ENCODE measurements at places on chromosomes 5 and 9. TPM values are rescaled to one million over a fixed set of nuclear protein-coding genes. Genes with fewer than 3 reads are reported as not detected.

Gene KCNMB1
- not detected for total RNA-seq

Gene PTGS1
- total RNA-seq = 39.6 TPM

Gene GAPVD1
- total RNA-seq = 36.3 TPM

Gene SH2D3C
- total RNA-seq = not detected

Measured in GM23248 (cell line).